ENCODE measurements at places on chromosomes 2 and 18.

GRCh38 chr2:109531896-109532727, 81.7 kb downstream of the SEPTIN10 start:
- DNase-seq, result no peak

- DNase-seq, result no peak
Measured at GRCh38 chr18:9387891-9388290, 53.3 kb downstream of the TWSG1 start.

DNA sequence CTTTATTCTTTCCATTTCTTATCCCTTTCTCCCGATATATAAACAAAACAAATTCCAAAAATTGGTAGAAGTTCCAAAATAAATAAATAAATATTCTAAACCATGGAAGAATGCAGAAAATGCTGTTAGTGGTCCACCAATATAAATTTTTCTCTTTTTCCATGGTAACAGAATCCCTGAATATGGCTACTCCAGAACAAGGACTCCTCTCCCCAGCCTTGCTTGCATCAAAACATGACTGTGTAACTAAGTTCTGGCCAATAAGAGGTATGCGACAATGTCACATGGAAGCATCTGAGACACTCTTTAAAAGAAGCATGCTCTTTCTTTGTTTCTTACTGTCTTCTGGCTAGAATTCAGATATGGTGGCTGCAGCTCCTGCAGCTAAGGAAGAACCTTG, 325.1 kb upstream of the TANK start:
- DNase-seq, result no peak

DNA sequence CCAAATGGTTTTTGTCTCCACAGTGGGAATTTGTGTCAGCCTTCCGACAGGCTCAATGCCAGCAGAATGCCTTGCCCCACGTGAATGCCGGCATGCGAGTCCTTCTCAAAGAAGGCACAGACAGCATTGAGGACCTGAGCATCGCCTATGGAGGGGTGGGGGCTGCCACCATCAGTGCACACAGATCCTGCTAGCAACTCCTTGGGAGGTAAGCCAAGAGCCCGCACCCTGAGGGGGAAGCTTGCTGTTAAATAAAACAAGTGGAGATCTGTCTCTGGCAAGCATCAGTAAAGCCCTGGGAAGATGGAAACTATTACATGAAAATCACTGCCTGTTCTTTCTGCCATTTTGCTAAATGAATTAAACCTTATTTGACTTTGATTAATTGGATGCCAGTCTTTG, 67.5 kb upstream of the BZW1 start:
- DNase-seq, result no peak

- no peak for DNase-seq
Measured at GRCh38 chr2:113133704-113134598, 6.6 kb downstream of the IL1RN start.

- DNase-seq, result peak; percentile 4
Measured at GRCh38 chr2:42450136-42450535, 43.6 kb downstream of the KCNG3 start.

DNA sequence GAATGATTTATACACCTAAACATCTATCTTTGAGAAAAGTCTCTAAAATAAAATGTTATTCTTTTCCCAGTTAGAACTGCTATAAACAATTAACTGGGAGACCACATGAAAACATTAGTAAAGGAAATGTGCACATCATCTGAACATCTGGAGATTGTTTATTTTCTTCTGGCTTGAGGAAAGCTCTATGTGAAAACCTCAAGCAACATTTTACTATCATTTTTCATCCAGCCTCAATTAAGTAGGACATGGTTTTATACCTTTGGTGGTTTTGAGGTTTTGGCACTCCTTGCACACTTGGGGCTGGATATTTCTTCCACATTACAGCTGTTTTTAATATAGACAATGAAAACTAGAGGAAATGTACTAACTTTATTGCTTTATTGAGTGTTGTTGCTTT, 609.5 kb upstream of the SLC8A1 start:
- DNase-seq, result peak; percentile 17

DNA sequence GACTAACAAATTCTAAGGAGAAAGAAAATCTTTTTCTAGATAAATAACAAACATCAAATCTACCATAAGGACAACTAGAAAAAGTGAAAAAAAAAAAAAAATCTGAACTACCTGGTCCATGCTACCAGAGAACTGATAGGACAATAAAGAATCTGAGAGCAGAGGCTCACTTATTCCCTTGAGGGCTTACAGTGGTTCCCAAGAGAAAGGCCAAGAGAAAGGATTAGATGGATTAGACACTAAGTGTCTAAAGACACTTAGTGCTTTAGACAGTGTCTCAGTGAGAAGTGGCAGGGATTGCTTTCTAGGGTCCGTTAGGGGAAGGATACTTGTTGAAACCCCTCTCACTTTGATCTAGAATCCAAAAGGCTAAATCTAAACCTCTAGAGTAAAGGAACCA, 78.2 kb downstream of the COA5 start:
- no peak for DNase-seq

GRCh38 chr2:74072565-74072964, 75.1 kb downstream of the BOLA3 start:
- no peak for DNase-seq

- DNase-seq, result no peak
Measured at GRCh38 chr18:35506024-35506712, 8.4 kb upstream of the INO80C start.

GRCh38 chr2:168521053-168521741, 65.1 kb downstream of the CERS6 start:
- DNase-seq, result no peak

DNA sequence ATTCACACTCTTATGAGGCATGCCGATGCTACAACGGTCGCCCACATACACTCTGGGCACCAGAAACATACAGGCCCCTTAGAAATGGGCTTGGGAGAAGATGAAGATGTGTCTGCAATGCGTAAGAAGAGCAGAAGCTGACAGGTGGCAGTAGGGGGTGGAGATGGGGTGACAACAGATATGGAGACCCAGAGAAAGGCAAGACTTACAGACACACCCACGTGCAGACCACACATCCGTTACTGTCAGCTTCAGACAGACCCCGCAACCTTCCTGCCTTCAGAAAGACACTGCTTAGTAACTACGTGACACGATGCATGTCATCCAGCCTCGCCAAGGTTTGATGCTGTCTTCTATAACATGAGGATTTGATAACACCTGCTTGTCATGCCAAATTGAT, 89.5 kb downstream of the ZFP36L2 start:
- DNase-seq, result no peak

DNA sequence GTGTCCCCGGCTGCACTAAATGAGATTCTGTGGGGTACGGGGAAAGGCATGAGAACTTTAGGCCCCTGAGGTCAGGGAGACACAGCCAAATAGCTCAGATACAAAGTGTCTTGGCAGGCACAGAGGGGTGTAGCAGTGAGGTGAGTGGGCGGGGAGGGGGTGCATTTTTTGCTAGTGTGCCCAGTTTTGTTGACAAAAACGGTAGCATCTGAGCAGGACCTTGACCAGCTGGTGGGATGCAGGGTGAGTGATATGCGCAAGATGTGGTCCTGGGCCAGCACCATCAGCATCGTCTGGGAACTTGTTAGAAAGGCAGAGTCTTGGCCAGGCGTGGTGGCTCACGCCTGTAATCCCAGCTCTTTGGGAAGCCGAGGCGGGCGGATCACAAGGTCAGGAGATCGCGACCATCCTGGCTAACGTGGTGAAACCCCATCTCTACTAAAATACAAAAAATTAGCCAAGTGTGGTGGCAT, 127.3 kb upstream of the LGALSL start:
- no peak for DNase-seq

DNA sequence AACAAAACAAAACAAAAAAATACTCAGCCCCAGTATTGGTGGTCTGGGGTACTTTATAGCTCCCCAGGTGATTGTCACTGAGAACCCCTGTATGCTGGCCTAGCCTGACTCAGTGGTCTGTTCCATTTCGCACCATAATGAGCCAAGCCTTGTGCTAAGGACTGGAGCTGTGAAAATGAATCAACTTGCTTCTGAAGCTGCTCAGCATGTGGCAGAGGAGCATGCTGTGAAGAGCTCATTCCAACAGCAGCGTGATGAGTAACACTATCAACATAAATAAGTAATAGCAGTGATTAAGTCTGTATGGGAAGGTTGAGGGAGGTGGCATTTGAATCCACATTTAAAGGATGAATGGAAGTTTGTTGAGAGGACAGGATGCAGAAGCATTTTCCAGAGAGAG, 67.2 kb upstream of the ATL2 start:
- no peak for DNase-seq

DNA sequence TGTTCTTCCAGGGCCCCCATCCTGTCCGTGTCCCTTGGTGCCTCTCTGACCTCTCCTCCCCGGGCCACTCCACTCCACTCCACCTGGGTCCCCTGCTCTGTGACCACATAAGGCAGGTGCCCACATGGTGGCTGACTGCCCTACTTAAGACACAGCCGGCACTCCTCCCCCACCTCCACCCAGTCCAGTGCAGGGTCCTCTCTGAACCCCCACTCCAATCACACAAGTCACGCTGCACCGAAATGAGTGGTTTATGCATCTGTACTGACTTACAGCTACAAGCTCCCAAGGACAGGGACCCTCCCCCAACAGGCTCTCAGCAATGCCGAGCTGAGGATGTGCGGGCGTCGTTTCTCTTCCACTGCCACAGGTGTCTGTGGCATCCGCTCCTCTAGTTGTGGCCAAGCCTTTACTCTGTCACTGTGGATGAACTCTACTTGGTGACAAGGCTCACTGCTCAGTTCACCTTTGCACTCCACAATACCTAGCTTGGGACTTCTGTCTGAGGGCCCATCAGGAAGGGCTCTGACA, 48.3 kb downstream of the TFCP2L1 start:
- DNase-seq, result no peak

GRCh38 chr2:37849911-37850310, 75.2 kb upstream of the RMDN2 start:
- no peak for DNase-seq

DNA sequence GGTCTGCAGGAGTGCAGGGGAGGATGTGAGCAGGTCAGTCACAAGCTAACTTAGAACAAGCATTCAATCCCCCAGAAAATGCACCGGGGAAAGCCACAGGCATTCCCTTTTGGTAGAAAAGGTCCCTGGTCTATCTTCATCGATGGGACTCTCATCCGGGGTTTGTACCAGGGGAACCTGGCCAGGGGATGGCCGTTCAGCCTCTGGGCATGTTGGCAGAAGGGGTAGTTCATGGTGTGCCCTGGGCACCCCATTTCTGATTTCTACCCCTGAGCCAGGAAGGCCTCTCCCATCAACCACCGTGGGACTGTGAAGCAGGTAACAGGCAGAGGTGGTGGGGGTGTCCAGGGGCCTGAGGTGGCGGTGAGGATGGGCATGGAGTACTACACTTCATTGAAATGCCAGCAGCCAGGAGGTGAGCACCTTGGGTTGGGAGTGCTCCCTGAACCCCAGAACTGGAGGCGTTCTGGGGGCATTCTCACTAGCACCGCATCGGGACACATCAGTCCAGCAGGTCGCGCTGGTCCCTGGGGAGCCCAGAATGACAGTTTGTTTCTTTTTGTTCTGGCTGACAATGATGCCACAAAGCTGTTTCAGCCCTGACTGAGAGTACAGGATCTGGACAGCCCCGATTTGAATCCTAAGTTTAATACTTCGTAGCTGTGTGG, 172.3 kb downstream of the SMAD7 start:
- no peak for DNase-seq

GRCh38 chr2:200624658-200625057, 38.8 kb downstream of the AOX1 start:
- DNase-seq, result no peak

DNA sequence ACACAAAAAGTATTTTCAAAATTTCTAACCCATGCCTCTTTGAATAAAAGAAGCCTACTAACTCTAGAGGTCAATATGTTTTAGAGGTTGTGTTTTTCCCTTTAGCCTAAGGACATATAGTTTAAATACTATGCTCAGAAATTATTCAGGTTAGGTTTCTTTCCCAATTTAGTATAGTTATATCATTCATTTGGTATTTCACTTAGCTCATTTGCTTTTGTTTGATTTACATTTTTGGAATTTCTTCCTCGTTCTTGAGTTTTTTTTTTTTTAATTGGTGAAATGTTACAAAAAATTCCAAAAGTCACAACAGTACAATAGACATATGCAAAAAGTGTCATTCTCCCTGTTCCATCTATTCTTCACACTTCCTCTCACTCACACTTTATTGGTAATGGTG, 371.3 kb upstream of the TNP1 start:
- no peak for DNase-seq

DNA sequence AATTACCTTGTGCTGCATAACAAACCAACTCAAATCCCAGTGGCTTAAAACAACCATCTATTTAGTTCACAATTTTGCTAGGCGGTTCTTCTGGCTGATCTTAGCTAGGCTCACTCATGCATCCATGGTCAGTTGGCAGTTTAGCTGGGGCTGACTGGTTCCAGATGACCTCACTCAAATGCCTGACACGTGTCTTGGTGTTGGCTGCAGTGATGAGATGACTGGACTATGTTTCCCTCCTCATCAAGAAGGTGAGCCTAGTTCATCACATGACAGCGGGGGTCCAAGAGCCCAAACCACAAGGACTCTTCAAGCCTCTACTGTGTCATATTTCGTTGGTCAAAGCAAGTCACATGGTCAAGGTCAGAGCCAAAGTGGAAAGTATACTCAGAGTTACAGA, 42.7 kb upstream of the ACTR3 start:
- no peak for DNase-seq
